ACHN (cell line): ENCODE measurements at places on chromosomes 4 and X.
A peak's percentile ranks its signal among the peaks of the same experiment; 100 is the strongest.

DNA sequence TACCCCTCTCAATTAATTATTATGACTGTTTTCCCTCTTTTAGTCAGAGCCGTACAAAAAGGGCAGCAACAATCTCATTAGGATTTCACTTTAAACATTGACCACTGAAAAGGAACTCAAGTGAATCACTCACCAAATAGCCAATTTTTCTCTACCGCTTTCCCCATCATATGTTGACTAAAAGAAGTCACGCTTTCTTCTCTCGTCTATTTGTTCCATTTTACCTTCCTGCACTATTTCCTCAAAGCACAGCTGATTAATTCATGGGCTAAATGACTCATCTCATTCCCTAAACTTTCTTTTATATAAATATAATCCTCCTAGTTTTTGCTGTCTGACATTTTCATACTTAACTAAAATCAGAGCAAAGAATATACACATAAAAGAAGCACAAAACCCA lies 8.2 kb downstream of the MID1 start:
- no peak for DNase-seq

- DNase-seq, result no peak
These were observed 151.7 kb downstream of the SNCA start for GRCh38 chr4:89685277-89685676.

- DNase-seq, result peak; percentile 56
These were observed 47.8 kb downstream of the SLIT2 start for GRCh38 chr4:20299515-20299914.

- no peak for DNase-seq
These were observed 709.8 kb upstream of the DIAPH2 start for GRCh38 chrX:95974890-95975289.

- no peak for DNase-seq
These were observed 1941.1 kb downstream of the PCDH7 start for GRCh38 chr4:32661229-32661628.

- peak; percentile 48 for DNase-seq
These were observed at the start of gene MBNL3 for GRCh38 chrX:132488819-132489577. TSS of gene MBNL3 (minus strand) at chrX:132489038. CDS start at chrX:132439611, 49,427 bp downstream.

- DNase-seq, result no peak
These were observed 6.3 kb upstream of the ATP10D start for GRCh38 chr4:47478804-47479203.
